ENCODE measurements at places on chromosomes 13 and 19.

DNA sequence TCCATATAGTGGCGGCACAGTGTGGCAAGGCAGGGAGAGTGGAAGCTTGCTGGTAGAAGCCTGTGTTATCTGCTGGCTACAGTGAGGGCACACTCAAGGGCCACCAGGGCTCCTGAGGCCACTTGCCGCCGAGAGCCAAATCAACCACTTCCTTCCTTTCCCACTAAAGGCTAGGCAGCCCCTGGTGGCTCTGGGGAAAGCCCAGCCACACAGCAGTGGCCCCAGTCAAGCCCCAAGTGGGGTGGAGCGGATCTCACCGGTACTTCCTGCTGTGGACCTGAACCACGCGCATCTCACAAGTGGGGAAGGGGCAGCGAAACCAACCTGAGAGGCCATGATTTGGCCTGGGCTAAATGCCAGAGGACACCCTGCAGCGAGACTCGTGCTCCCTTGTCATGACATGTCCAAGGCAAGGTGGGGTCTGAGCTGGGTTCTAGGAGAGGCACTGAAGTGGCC lies 21.9 kb upstream of the SLC35E1 start:
- DNase-seq = peak; percentile 73

DNA sequence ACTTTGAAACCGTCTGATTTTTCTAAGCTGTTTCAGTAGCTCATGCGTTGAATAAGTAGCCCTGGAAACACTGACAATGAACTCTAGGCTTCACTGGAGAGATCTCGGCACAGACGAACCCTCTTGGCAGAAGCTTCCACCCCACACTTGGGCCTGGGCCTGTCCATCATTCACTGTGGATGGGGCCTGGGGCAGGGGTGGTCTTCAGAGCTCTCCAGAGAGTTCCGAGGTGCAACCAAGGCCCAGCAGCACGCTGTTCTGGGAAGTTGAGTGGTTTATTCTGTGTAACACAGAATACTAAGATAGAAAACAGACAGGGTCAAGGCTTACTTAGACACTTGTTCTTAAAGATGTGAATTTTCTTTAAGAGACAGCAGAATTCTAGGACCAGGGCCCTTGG lies 21.9 kb downstream of the NAXD start:
- DNase-seq = no peak

- DNase-seq = no peak
These were observed 18.4 kb upstream of the OVOL3 start for GRCh38 chr19:36092566-36092965.

DNA sequence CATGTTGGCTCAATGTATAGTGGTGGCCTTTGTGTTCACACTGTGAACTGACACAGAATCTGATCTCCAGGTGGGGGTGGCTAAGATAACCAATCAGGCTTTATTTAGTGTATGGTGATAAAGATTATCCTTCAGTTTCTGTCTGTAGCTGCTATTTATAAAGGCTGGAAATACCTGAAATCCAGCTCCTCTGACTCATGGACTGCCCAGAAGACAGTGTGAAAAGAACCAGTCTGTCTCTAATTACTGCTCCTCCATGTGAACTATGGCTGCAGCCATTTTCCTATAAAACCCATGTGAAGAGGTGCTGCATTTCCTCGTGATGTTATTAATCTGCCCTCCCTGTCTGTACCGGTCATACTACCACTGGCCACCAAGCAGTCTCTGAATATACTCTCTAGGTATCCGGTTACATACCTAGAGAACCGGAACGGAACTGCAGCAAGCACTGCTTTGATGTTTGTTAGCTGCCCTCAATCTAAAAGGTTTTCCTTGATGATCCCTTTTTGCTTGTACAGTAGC lies 238.0 kb downstream of the LHFPL6 start:
- DNase-seq = no peak

- no peak for DNase-seq
These were observed 121.8 kb downstream of the CRYL1 start for GRCh38 chr13:20403826-20404225.
